ENCODE measurements at places on chromosomes 1 and 21.

DNA sequence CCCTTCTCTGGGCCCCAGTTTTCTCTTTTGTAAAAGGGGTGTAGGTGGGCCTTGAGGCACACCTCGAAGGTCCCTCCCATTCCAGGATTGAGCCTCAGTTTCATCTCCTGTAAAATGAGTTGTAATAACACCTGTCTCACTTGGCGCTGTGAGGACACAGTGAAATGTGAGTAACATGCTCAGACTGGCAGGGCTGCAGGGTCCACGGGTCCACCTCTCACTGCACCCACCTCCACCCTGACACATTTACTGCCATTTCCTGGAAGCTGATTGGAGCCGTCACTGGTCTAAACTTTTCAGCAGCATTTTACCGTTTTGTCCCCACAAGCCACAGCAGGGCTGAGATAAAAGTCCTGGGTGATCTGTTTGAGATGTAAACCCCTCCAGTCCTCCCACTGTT lies 398.0 kb downstream of the PTPRU start:
- no peak for DNase-seq

- no peak for DNase-seq
These were observed 83.1 kb upstream of the BARHL2 start for GRCh38 chr1:90800012-90800717.

DNA sequence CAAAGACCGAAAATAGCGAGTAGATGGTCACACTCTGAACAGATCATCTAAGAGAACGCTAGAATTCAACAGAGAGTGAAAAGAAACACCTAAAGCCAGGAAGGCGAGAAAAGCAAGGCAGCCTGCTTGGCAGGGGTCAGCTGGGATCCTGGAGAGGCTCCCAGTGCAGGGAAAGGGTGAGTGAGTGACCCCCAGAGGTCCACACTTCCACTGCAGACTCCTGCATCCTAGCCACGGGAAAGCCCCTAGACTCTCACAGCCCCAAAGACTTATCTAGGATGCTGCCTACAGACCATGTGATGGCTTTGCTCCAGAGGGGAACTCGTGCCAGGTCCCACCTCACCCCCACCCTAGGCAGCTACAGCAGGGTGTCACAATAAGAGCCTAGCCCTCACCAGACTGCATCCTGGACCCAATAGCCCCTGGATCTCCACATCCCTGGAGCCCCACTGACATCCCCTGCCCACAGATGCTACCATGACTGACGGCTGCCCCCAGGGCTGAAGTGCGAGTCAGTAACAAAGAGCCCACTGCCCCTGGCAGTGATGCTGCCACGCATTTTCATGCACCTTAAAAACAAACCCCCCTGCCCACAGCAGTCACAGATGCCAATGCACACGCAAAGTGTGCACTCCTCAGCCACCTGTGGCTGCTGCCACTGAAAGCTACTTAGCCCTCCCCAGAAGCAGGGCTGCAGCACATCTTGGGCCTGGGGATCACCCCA lies 62.2 kb downstream of the PSMG1 start:
- DNase-seq, result no peak

- no peak for DNase-seq
These were observed 84.5 kb upstream of the SAMSN1 start for GRCh38 chr21:14630556-14631069.

GRCh38 chr1:244599937-244600350 lies 53.0 kb upstream of the DESI2 start:
- peak; percentile 24 for DNase-seq

DNA sequence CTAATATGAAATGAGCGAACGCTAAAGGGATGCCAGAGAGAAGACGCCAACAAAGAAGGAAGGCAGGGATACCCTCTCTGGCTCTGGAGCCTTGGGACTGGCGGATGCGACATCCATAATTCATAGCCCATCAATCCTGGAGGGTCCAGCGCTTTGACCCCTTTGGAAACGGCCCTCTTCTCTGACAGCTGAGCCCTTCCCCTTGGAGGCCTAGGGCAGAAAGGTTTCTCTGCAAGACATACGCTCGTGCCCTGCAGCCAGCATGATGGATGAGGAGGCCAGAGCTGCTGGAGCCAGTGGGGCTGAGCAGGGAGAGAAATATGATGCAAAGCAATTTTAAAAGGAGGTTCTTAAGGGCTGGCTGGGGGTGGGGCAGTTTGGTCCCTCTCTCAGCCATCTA lies 22.2 kb downstream of the OPTC start:
- no peak for DNase-seq

DNA sequence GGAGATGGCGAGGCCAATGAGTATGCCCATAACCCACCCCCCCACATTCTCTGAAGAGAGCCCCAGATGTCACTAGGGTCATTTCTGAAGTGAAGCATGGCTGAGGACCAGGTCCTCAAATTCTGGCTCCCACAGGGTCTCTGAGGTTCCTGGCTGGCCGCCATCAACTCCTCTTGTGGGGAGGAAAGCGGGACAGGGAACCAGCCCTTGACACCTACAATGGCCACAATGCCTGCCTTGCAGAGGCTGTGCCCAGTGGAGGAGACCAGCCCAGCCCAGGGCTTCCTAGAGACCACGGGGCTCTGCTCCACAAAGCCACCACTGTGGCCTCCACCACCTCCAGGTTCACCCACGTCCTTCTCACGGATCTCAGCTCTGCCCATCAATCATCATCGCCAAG lies 120.1 kb upstream of the ARHGEF16 start:
- no peak for DNase-seq

GRCh38 chr1:15153184-15153841 lies at the start of gene TMEM51:
Gene TMEM51, plus strand, starts transcription at chr1:15153747. Its CDS starts 61,341 bp downstream, at chr1:15215088.
- no peak for DNase-seq

DNA sequence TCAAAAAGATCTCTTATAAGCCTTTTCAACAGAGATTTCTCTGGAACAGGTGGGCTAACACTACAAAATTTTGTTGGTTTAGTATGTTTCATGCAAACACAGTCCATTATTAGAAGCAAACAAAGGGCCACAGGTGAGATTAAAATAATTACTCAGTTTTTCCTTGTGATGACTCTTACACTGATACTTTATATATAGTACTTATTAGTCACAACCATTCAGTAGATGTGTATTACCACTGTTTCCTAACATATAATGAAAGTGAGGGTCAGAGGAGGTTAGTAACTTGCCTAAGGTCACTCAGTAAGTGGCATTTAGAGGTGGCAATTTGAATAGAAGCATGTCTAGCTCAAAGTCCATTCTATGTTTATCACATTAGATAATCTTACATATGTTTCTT lies 44.2 kb downstream of the CYYR1 start:
- no peak for DNase-seq

DNA sequence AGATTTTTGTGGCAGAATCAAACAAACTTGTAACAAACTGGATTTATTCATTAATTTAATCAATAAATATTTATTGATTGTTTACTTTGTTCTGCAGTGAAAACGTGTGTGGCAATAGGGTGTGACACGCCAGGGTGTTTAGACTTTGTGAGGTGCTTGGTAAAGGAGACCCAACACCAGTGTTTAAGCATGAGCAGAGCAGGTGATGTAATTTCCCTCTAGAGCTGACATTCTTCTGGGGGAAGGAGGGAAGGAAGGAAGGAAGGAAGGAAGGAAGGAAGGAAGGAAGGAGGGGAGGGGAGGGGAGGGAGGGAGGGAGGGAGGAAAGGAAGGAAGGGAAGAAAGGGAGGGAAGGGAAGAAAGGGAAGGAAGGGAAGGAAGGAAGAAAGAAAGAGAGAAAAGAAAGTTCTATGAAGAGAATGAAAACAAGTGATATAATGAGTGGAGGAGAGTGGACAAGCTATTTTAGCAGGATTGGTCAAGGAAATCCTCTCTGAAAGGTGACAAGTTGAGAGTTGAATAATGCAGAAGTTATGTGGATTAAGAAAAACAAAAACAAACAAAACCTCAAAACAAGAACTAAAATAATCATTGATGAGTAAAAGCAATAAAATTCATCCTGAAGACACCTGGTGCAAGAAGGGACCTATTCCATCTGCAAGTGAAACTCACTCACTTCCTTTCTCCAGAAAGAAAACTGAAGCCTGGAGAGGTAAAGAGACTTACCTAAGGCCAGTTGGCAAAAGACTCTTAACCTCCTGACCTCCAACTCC lies 60.8 kb downstream of the TSEN15 start:
- no peak for DNase-seq

DNA sequence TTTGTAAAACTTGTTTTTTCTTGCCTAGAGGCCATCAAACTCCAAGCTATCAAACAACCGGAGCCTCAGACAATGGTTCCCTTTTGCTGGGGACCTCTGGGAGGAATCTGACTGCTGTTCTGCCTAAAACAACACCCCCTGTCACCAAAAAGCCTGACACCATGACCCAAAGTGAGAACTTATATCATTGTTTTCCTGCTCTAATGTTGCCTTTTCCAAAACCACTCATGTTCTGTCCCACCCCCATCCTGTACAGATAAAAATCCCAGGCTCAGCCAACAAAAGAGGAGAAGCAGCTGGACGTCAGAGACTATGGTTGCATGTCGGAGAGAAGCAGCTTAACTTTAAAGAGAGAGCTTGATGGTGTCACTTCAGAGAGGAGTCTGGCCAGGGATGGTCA lies 327.2 kb upstream of the CXADR start:
- no peak for DNase-seq

GRCh38 chr1:50605186-50605875 lies 182.1 kb upstream of the DMRTA2 start:
- DNase-seq, result no peak

DNA sequence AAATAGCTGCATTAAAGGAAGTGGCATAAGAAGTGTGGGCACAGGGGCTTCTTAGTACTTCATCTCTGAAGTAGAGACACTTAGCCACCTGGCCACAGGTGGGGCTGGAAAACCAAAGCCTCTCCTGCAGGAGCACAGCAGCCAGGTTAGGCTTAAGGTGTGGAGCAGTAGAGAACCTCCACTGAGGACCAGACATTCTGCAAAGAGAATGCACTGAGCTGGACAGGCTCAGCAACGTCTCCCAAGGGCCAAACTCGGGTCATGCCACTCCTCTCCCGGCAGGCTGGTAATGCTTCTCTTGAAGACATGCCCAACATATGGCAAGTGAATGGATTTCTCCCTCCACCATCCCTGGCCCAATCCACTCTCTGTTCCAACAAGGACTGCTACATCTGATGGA lies 33.0 kb upstream of the LRRC38 start:
- no peak for DNase-seq

- DNase-seq, result no peak
These were observed 22.7 kb upstream of the SLFNL1 start for GRCh38 chr1:41044187-41044586.

DNA sequence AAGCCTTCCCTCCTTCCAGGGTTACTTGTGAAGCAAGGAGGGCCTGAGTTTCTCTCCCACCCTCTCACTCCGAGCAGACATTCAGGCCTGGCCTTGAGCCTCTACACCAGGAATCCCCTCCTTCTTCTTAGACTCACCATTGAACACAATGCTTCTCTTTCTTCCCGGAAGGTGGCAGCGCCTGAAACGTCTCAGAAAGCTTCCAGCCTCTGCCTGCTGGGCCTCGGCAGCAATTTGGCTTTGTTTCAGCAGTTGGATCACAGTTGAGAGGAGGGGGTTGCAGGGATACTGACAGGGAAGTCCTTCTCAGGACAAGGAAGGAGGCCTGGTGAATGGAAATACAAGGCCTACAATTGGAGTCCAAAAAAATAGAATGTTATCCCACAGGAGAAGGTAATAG lies 6.3 kb downstream of the CLDN8 start:
- DNase-seq, result no peak

DNA sequence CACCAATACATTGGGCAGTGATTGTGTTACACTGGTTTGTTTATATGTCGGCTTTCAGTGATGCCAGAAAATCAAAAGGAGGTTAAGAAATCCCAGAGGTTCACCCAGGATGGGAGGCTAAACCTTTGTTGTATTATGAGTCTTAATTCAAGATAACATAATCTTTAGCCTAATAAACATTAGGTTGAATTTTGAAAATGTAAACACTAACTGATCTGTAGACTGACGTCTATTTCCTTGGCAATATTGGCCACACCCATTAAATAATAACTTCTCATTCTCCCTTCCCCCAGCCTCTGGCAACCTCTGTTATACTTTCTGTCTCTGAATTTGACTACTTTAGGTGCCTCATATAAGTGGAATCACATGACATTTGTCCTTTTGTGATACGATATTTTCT lies 238.7 kb downstream of the DISC1 start:
- DNase-seq, result no peak

GRCh38 chr1:198892065-198892464 lies 253.2 kb downstream of the PTPRC start:
- DNase-seq, result no peak

- DNase-seq, result no peak
These were observed 182.1 kb upstream of the ADAMTS5 start for GRCh38 chr21:27149034-27149433.

- no peak for DNase-seq
These were observed 104.9 kb downstream of the DUSP10 start for GRCh38 chr1:221636967-221637366.

- no peak for DNase-seq
These were observed 105.8 kb upstream of the EDN2 start for GRCh38 chr1:41590331-41590730.

GRCh38 chr1:57686306-57686705 lies 262.4 kb upstream of the DAB1 start:
- no peak for DNase-seq

DNA sequence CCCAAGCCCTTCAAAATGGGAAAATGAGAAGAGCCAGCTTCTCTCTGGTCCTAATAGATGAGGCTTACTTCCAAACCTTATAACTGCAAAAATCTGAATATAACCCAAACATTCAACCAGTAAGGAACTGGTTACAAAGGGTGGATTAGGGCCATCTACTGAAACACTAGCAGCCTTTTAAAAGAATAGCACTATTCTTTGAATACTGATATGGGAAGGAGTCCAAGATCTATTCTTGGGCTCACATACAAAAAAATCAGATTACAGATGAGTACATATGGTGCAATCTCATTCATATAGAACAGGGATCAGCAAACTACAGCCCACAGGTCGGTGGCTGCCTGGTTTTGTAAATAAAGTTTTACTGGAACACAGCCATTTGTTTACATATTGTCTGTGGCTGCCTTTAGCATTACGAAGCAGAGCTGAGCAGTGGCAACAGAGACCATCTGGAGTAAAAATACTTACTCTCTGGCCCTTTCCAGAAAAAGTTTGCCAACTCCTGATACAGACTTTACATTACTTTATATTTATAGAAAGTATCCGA lies 167.7 kb downstream of the ZSCAN20 start:
- no peak for DNase-seq

DNA sequence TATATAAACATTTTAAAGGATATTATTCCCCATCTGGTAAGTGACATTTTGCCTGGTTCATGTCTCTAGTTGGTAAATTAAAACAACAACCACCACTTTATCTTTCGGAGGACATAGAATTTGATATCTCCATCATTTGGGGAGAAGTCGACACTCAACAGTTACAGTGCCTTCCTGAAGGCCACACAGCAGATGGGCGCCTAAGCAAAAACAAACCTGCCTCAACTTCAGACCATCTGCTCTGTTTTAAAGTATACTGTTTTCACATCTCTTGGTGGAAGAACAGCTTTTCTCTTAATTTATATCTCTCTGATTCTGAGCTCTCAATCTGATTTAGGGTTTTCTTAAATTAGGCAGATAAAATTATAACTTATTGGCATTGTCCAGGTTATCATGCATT lies 282.2 kb downstream of the RYR2 start:
- no peak for DNase-seq

GRCh38 chr21:34834852-34835501 lies 166.2 kb downstream of the CLIC6 start:
- no peak for DNase-seq

- DNase-seq, result no peak
These were observed 450.6 kb upstream of the DAB1 start for GRCh38 chr1:57874418-57874877.

GRCh38 chr1:34262023-34262853 lies 85.5 kb downstream of the C1orf94 start:
- DNase-seq, result no peak
